GM18507 (cell line): ENCODE measurements at places on chromosomes 7 and 10.

- no peak for DNase-seq
These were observed 229.7 kb downstream of the CDK14 start for GRCh38 chr7:90825779-90826178.

DNA sequence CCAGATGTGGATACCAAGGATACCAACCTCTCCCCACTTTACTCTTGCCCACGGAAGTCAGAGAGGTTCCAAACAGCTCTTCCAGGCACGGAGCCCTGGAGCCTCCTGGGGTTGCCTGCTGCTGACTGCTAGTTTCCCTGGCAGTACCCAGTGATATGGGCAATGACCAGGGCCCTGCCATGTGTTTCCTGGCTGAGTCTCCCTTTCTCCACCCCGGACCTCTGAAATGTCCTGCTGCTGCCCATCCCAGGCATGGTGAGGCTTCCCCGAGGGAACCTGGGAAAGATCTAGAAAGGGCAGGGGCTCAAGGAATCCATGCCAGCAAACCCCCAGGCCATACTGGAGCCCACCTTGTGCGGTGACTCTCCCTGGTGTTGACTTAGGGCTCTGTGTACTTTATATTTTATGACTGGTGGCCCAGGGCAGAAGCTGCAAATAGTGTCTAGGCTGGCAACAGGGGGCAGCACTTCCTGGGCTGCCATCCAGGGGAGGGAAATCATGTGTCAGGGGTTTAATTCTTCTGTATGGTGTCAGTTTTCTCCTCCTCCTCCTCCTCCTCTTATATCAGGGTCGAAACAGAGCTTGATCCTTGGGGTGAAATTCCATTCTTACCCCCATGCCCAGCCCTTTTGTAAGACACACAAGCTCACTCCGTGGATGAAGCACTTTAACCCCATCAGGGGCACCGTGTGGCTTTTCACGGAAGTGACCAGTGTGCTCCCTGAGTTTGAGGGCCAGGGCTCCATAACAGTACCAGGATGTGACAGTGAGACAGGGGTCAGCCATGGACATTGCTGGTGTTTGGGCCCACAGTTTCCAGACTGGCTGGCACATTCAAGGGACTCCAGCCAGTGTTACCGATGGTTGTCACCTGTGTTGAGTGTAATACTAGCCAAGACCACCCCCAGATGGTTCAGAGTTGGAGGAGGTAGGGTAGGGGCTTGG, 62.4 kb upstream of the GDF10 start:
- DNase-seq, result no peak

- no peak for DNase-seq
These were observed 92.1 kb downstream of the CYP51A1 start for GRCh38 chr7:92042056-92042737.

- DNase-seq, result no peak
These were observed 204.6 kb downstream of the ARHGAP21 start for GRCh38 chr10:24518981-24519597.

- no peak for DNase-seq
These were observed 16.2 kb upstream of the GIMAP8 start for GRCh38 chr7:150434240-150434639.

- DNase-seq, result no peak
These were observed 6.9 kb upstream of the ZNF485 start for GRCh38 chr10:43599333-43599732.

- no peak for DNase-seq
These were observed 206.6 kb downstream of the BAMBI start for GRCh38 chr10:28883741-28884423.

DNA sequence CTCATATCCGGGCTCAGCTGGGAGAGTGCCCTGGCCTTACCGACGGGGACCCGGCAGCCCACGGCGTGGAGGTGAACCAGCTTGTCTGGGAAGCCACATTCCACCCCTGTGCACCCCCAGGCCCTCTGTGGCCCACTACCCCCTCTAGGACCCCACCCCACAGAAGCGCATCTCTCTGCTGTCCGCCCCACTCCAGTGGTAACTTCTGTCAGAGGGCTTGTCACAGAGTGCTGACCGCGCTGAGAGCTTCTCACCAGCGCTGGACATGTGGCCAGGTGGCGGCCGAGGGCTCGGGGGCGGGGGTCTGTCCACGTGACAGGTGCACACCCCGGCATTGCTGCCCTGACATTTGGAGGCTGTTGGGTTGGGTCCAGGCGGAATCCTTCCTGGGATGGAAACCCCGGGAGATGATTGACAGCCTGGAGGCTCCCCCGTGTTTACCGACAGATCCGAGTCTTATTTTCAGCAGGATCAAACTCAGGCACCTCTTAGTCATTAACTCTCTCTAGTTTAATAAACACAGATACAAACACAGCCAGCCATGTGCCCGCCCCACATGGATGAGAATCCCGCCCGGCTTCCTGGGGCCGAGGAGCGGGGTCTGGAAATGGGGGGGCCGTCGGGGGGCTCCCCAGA, 5.1 kb downstream of the ELFN1 start:
- no peak for DNase-seq

- no peak for DNase-seq
These were observed 73.6 kb upstream of the AMPH start for GRCh38 chr7:38704751-38705150.
